Smooth muscle cell of trachea (primary cell): ENCODE measurements at places on chromosomes 12 and 14. TPM values are rescaled to one million over a fixed set of nuclear protein-coding genes. Genes with fewer than 3 reads are reported as not detected.

The PRIMA1 gene
- not detected in 2 replicates for total RNA-seq

The ADCY4 gene
- 9.6 and 11.7 TPM in 2 replicates for total RNA-seq

The TAS2R19 gene
- 4.5 and 9.6 TPM in 2 replicates for total RNA-seq

The ADAMTS20 gene
- not detected in 2 replicates for total RNA-seq

The GALNT9 gene
- total RNA-seq = 0.17 and 0.29 TPM in 2 replicates

The LIN7A gene
- 12.4 and 19.7 TPM in 2 replicates for total RNA-seq

The WSCD2 gene
- total RNA-seq = not detected in 2 replicates

The KRT6A gene
- under 0.01 TPM in 1 of 2 replicates, not detected in the other for total RNA-seq
